ENCODE measurements at places on chromosomes 11 and 22.

GRCh38 chr11:58494101-58494500, 13.8 kb downstream of the OR5B21 start:
- H3K27me3 ChIP-seq = no peaks in the 10 kb centered on the region
- DNase-seq = no peak
- no peak overlapping the region for H3K27ac ChIP-seq
- H3K4me1 ChIP-seq = peaks cover 29% of the 10 kb centered on the region
- no peak overlapping the region for H3K4me3 ChIP-seq

GRCh38 chr11:91761406-91762025, 463.1 kb upstream of the FAT3 start:
- no peaks in the 10 kb centered on the region for H3K27me3 ChIP-seq
- no peaks in the 10 kb centered on the region for H3K4me1 ChIP-seq
- no peak overlapping the region for H3K4me3 ChIP-seq
- no peak overlapping the region for H3K27ac ChIP-seq

DNA sequence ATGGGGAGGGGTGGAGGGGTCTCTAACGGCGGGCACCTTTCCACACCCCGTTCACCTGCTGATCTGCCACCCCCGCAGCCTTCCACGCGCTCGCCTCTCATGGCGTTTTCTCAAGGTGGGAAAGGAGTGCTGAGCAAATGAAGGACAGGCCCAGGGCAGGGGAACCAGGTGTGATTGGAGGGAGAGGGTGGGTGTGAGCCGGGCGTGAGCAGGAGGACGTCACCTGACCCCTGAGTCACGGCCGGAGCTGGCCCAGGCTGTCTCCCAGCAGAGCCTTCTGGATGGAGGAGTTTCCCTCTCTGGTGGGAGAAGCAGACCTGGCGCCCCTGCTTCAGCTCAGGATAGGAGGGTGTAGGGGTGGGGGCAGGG, 14.0 kb upstream of the ARHGAP8 start:
- no peak overlapping the region for H3K27ac ChIP-seq
- H3K36me3 ChIP-seq = no peaks in the 10 kb centered on the region
- H3K27me3 ChIP-seq = no peaks in the 10 kb centered on the region
- H3K4me1 ChIP-seq = no peaks in the 10 kb centered on the region
- no peak overlapping the region for H3K4me3 ChIP-seq
- no peak for DNase-seq

- H3K4me3 ChIP-seq = no peak overlapping the region
- no peak for DNase-seq
- peaks cover 6% of the 10 kb centered on the region for H3K27me3 ChIP-seq
- no peaks in the 10 kb centered on the region for H3K36me3 ChIP-seq
These were observed 74.1 kb downstream of the CDKN1C start for GRCh38 chr11:2811206-2812091.

DNA sequence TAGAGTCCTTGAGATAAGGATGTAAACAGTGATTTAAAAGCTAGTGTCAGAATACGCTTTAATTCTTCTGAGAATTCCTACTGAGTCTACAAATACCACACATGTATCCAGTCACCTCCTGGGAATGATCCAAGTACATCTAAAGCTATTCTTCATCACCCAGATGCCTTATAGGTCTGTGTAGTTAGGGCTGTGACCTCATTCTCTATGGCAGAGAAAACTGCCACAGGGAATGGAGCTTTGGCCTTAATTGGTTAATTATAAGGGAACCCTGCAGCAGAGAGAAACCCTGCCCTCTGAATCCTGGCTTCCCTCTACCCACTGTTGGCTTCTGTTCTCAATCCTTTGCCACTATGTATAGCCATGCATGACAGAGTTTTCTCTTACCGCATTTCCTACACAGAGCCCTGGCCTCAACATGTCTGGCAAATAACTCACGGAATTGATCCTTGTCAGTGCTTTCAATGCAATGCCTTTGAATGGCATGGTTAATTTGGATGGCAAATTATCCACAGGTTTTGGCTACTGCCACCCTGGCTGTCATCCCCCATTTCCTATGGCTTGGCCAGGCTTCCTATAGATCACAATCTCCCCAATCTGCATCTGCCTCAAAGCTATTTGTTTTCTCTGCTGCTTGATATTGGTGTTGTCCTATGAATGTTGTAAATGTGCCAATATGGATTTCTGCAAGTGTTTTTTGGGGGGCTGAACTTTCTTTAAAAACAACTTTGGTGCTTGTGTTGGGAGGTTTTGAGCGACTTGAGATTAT, 2.9 kb downstream of the DIXDC1 start:
- H3K27me3 ChIP-seq = no peaks in the 10 kb centered on the region
- H3K4me1 ChIP-seq = peaks cover 47% of the 10 kb centered on the region
- no peak overlapping the region for H3K27ac ChIP-seq
- no peak overlapping the region for H3K4me3 ChIP-seq
- DNase-seq = no peak

GRCh38 chr11:34278693-34279297, 79.0 kb downstream of the ABTB2 start:
- no peaks in the 10 kb centered on the region for H3K36me3 ChIP-seq
- peaks cover 1% of the 10 kb centered on the region for H3K4me1 ChIP-seq
- no peaks in the 10 kb centered on the region for H3K27me3 ChIP-seq
- H3K27ac ChIP-seq = no peak overlapping the region
- H3K4me3 ChIP-seq = no peak overlapping the region
- DNase-seq = no peak

DNA sequence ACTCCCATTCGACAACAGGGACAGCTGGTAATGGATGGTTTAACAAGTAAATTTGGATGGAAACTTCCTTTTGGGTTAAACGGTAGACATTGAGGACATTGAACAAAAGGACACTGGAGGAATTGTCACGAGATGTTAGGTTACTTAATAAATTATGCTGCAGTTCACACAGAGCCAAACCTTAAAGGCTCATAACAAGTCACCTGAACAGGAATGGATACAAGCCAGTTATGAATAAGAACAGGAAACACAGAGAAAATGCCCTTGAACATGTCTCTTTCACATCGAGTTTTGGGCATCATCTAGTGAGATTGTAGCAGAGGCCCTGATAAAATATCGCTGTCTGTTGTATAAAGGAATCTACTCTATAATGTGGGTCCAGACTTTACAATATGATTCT, 65.6 kb downstream of the CD44 start:
- DNase-seq = no peak
- peaks cover 93% of the 10 kb centered on the region for H3K36me3 ChIP-seq
- no peaks in the 10 kb centered on the region for H3K27me3 ChIP-seq
- H3K27ac ChIP-seq = no peak overlapping the region

DNA sequence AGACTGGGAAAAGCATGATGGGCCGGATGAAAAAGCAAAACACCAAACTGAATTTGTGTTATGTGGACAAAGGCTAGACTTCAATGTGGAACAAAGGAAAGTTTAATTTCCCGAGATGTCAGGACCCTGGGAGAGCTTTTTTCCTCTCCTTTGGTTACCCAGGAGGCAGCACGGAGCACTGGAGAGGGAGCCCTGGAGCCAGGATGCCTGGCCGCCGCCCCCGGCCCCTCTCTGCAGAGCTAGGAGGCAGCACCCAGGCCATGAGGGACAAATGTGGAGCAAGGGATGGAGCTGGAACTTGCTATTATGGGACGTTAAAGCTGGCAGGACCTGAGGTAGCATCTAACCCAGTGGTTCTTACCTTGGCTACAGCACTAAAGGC, 108.9 kb downstream of the MORC2 start:
- no peaks in the 10 kb centered on the region for H3K27me3 ChIP-seq
- H3K27ac ChIP-seq = no peak overlapping the region
- no peak overlapping the region for H3K4me3 ChIP-seq
- DNase-seq = peak; percentile 31

- H3K27me3 ChIP-seq = no peaks in the 10 kb centered on the region
- H3K4me1 ChIP-seq = no peaks in the 10 kb centered on the region
- no peak for DNase-seq
- no peak overlapping the region for H3K27ac ChIP-seq
- H3K36me3 ChIP-seq = peaks cover 18% of the 10 kb centered on the region
These were observed 18.4 kb downstream of the BCL2L13 start for GRCh38 chr22:17656870-17657395.

- H3K36me3 ChIP-seq = no peaks in the 10 kb centered on the region
- H3K4me3 ChIP-seq = no peak overlapping the region
- no peaks in the 10 kb centered on the region for H3K27me3 ChIP-seq
These were observed 13.7 kb downstream of the ARHGEF17 start for GRCh38 chr11:73321604-73322381.

- peak overlapping the region; percentile 83 for H3K27ac ChIP-seq
- peaks cover 57% of the 10 kb centered on the region for H3K27me3 ChIP-seq
- H3K4me3 ChIP-seq = peak overlapping the region; percentile 75
- H3K4me1 ChIP-seq = peaks cover 28% of the 10 kb centered on the region
- peaks cover 1% of the 10 kb centered on the region for H3K36me3 ChIP-seq
These were observed 1.1 kb upstream of the ABTB2 start for GRCh38 chr11:34358728-34359547.

DNA sequence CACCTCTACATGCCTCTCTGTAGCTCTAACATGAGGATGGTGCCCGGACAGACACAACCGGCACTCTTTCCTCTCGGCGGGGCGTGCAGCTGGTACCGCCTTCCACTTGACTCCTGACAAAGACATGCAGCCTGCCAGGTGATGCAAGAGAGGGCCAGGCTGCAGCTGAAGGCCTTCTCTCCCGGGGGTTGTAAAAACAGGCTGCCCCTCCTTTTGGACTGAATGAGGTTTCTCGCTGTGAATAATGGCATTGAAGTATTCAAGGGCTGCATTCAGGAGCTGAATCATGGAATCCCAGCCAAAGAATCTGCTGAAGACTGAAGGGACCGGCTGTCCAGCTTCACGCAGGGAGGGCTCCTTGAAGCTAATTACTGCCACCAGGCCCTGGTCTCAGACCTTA, 110.9 kb downstream of the GALNT18 start:
- H3K4me3 ChIP-seq = no peak overlapping the region
- no peak for DNase-seq
- H3K27ac ChIP-seq = no peak overlapping the region
- no peaks in the 10 kb centered on the region for H3K36me3 ChIP-seq
- no peaks in the 10 kb centered on the region for H3K4me1 ChIP-seq

DNA sequence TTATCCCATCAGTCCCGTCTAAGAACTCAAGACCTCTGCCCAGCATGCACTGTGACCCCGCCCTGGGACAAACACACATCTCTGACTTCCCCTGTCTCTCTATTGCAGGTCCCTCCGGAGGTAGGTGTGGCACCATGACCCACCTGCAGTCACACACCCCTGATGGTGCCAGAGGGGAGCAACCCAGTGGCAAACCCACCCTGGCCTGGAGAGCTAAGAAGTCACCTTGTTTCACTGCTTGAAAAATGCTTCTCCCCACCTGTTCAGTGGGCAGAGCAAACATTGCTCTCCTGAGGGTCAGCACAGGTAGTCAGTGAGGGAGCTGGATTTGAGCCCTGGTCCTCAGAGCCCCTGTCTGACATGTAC, 23.9 kb downstream of the CAPN1 start:
- H3K4me3 ChIP-seq = no peak overlapping the region
- no peak for DNase-seq
- H3K27ac ChIP-seq = no peak overlapping the region
- H3K36me3 ChIP-seq = peaks cover 10% of the 10 kb centered on the region
- peaks cover 8% of the 10 kb centered on the region for H3K4me1 ChIP-seq

- H3K36me3 ChIP-seq = peaks cover 71% of the 10 kb centered on the region
- no peak overlapping the region for H3K27ac ChIP-seq
- no peak overlapping the region for H3K4me3 ChIP-seq
- no peaks in the 10 kb centered on the region for H3K27me3 ChIP-seq
- no peak for DNase-seq
These were observed 14.3 kb downstream of the TRIM22 start for GRCh38 chr11:5703741-5704536.

DNA sequence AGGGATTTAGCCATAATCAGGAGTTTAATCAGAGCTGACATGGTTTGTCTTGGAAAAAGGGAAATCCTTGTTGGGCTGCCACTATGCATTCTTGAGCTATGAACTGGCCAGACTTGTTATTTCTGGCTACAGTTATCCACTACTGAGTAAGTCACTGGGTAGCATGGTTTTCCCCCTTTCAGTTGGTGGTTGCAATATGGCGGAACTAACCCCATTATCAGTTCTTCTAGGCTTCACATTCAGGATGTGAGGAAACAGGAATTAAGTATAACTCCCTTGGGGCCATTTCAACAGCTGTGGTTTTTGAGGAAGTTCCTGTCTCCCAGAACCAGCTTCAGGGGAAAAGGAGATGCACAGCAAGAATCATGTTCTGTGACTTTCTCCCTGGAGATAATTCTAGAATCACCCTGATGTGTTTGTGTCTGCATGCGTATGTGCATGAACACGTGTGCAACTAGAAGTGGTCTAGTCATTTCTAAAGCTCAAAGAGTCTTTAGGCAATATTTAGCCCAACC, 103.0 kb upstream of the CD44 start:
- DNase-seq = no peak
- peaks cover 63% of the 10 kb centered on the region for H3K4me1 ChIP-seq
- no peak overlapping the region for H3K4me3 ChIP-seq
- peaks cover 22% of the 10 kb centered on the region for H3K27me3 ChIP-seq
